ENCODE measurements at places on chromosomes 7 and 10. TPM values are rescaled to one million over a fixed set of nuclear protein-coding genes. Genes with fewer than 3 reads are reported as not detected.

The COL28A1 gene
- total RNA-seq = 3.2 TPM

The NME8 gene
- total RNA-seq = not detected

The ASB10 gene
- total RNA-seq = not detected

The GNAT3 gene
- not detected for total RNA-seq

The HHEX gene
- total RNA-seq = 2.1 TPM

The ZNF33A gene
- 28.0 TPM for total RNA-seq

The ZNF479 gene
- not detected for total RNA-seq

The C10orf143 gene
- total RNA-seq = 10.3 TPM

The MYPN gene
- 0.17 TPM for total RNA-seq

The CTAGE6 gene
- 0.38 TPM for total RNA-seq

GRCh38 chr10:85235258-85235657 is 906.9 kb downstream of the CCSER2 start:
- no peaks in the 10 kb centered on the region for H3K36me3 ChIP-seq
- no peak overlapping the region for H3K27ac ChIP-seq
- no peak for DNase-seq
- no peaks in the 10 kb centered on the region for H3K27me3 ChIP-seq

DNA sequence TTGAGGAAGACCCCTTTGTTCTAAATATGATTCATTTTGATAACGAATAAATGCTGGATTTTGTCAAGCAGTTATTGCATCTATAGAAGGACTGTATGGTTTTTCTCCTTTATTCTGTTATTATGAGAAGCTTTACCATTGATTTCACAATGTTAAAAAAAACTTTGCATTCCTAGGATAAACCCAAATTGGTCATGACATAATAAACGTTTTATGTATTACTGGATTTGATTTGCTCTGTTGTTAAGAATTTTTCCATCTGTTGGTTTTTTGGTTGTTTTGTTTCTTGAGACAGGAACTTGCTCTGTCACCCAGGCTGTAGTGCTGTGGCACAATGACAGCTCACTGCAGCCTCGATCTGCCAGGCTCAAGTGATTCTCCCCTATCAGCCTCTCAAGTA is 2.2 kb upstream of the DNA2 start:
- no peaks in the 10 kb centered on the region for H3K36me3 ChIP-seq
- no peak overlapping the region for H3K4me3 ChIP-seq
- DNase-seq = no peak
- H3K27me3 ChIP-seq = no peaks in the 10 kb centered on the region

DNA sequence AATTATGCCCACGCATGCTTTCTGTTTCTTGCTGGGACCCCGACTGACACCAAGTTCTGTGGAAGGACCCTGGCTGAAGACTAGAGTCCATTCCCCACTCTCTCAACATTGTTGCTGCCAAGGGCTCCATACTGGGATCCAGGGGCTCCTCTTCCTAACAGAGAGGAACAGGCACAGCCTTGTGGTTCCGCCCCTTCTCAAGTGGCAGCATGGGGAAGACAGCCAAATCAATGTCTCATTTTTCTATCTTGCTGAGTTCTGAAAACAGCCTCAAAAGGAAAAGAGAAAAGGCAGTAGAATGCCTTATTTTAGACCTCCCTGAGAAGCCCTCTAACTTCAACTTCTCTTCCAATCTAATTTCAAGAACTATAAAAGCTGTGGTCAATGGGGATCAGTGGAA is 23.7 kb upstream of the LAMB1 start:
- H3K36me3 ChIP-seq = no peaks in the 10 kb centered on the region
- H3K4me3 ChIP-seq = no peak overlapping the region
- H3K27me3 ChIP-seq = no peaks in the 10 kb centered on the region
- H3K4me1 ChIP-seq = peaks cover 3% of the 10 kb centered on the region
- no peak for DNase-seq

DNA sequence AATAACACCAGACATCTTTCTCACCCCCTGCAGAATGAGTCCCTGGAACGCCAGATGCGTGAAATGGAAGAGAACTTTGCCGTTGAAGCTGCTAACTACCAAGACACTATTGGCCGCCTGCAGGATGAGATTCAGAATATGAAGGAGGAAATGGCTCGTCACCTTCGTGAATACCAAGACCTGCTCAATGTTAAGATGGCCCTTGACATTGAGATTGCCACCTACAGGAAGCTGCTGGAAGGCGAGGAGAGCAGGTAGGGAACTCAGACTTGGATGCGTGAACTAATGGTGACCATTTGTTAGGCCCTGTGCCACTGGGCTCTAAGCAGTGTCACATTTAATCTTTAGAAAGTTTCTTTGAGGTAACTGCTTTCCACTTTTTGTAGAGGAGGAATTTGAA is 7.1 kb downstream of the VIM start:
- peak overlapping the region; percentile 14 for H3K27ac ChIP-seq
- H3K4me1 ChIP-seq = peaks cover 12% of the 10 kb centered on the region
- H3K4me3 ChIP-seq = no peak overlapping the region
- DNase-seq = no peak

GRCh38 chr10:288316-289200 is 153.3 kb downstream of the ZMYND11 start:
- H3K36me3 ChIP-seq = no peaks in the 10 kb centered on the region
- no peak overlapping the region for H3K27ac ChIP-seq
- H3K27me3 ChIP-seq = no peaks in the 10 kb centered on the region
- no peak overlapping the region for H3K4me3 ChIP-seq

GRCh38 chr7:35334506-35334905 is 80.6 kb upstream of the TBX20 start:
- no peak for DNase-seq
- H3K27ac ChIP-seq = no peak overlapping the region
- H3K4me3 ChIP-seq = no peak overlapping the region
- no peaks in the 10 kb centered on the region for H3K27me3 ChIP-seq
- no peaks in the 10 kb centered on the region for H3K36me3 ChIP-seq

DNA sequence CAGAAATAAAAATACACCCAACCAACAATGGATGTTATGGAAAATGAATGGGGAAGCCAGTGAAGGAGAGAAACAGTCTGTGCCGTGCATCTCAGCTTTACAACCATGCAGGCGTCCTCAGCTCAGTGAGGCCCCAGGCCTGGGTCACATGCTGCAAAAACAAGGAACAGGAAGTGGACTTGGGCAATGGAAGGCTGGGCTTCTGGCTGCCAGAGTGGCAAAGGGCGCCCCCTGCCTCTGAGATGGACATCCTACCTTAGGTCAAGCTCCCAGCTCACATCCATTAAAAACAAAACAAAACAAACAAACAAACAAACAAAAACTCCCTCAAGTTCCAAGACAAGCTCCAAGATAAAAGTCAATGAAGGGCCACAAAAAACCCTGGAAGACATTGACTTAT is 54.7 kb upstream of the AFAP1L2 start:
- DNase-seq = no peak
- H3K27me3 ChIP-seq = no peaks in the 10 kb centered on the region
- H3K4me3 ChIP-seq = no peak overlapping the region
- H3K27ac ChIP-seq = no peak overlapping the region
- H3K36me3 ChIP-seq = no peaks in the 10 kb centered on the region
- H3K4me1 ChIP-seq = peaks cover 2% of the 10 kb centered on the region

GRCh38 chr7:134943785-134944400 is 42.4 kb upstream of the AGBL3 start:
- no peak for DNase-seq
- peaks cover 1% of the 10 kb centered on the region for H3K4me1 ChIP-seq
- no peaks in the 10 kb centered on the region for H3K36me3 ChIP-seq
- H3K4me3 ChIP-seq = no peak overlapping the region

GRCh38 chr7:28469562-28469961 is 57.2 kb downstream of the CREB5 start:
- no peaks in the 10 kb centered on the region for H3K36me3 ChIP-seq
- no peak for DNase-seq
- H3K4me3 ChIP-seq = no peak overlapping the region
- H3K4me1 ChIP-seq = no peaks in the 10 kb centered on the region
- no peak overlapping the region for H3K27ac ChIP-seq
- H3K27me3 ChIP-seq = no peaks in the 10 kb centered on the region

DNA sequence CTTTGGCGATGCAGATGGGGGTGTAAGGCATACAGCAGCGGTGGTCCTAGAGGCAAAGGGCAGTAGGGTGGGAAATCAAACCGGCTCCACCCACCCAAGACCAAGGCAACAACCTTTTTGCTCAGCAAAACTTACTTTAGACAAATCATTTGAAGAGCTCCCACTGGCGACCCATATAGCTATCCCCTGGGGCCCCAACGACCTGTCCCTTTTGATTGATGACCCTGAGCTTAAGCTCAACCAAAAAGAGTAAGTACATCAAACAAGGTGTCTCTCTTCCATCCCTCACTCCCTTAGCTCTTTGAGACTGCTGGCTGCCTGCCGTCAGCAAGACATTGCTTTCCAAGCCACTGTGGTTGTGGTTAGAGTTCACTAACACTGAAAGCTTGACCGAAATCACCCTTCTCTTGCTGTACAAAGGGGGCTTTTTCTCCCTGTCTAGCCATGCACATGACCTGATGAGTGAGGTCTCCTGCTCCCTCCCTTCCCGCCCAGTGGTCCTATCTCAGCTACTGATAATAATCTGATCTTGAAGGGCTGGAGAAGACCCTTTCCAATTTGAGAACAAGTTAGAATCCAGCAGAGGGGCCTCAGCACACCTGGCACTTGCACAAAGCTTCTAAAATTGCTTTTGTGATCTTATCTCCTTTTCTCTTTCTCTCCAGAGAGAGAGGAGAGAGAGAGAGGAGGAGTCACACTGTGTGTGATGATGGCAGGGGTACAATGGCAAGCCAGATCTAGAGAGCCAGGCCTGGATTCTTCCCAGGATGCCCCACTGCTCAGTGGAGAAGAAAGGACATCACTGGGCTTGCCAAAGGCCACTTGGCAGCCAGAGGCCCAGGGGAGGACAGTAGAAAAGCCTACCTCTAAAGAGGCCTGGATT is 42.2 kb downstream of the XPNPEP1 start:
- H3K27me3 ChIP-seq = no peaks in the 10 kb centered on the region
- no peak overlapping the region for H3K27ac ChIP-seq
- no peak for DNase-seq
- H3K4me1 ChIP-seq = no peaks in the 10 kb centered on the region
- no peak overlapping the region for H3K4me3 ChIP-seq
- H3K36me3 ChIP-seq = no peaks in the 10 kb centered on the region

DNA sequence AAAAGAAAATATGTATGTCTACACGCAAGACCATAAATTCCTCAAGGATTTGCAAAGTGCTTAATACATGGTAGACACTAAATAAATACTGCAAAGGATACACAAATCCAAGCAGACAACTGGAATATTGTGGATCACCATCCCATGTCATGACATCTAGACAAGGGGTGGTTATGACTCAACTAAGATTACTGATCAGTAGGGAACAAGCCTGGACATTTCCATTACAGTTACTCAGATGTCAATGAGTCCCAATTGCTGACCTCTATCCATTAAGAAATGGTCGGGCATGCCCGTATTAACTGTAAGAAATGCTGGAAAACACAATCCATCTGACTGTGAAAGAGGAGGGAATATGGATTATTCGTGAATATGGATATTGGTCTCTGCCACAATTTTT is 27.6 kb upstream of the RUFY2 start:
- H3K36me3 ChIP-seq = no peaks in the 10 kb centered on the region
- no peaks in the 10 kb centered on the region for H3K27me3 ChIP-seq
- DNase-seq = no peak
- H3K4me1 ChIP-seq = no peaks in the 10 kb centered on the region

Data from ovary (tissue), 10 donors.